ENCODE measurements at places on chromosomes 6 and 20.

DNA sequence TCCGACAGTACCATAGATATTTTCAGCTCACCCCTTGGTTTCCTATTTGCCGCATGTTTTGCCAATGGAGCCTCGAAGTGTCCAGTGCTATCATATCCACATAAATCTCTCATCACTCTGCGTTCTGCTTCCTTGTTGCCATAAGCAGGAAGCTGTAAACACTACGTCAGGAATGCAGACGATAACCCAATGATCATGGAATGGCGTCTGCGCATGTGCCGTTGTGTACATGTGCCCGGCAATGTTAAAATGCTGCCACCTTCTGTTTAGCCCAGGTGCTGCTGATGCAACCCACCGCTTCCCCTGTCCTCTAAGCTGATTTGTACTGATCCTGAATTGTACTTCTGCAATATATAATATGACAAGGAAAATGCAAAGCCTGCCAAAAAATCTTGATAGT, 607.5 kb downstream of the HDGFL1 start:
- no peak for DNase-seq

DNA sequence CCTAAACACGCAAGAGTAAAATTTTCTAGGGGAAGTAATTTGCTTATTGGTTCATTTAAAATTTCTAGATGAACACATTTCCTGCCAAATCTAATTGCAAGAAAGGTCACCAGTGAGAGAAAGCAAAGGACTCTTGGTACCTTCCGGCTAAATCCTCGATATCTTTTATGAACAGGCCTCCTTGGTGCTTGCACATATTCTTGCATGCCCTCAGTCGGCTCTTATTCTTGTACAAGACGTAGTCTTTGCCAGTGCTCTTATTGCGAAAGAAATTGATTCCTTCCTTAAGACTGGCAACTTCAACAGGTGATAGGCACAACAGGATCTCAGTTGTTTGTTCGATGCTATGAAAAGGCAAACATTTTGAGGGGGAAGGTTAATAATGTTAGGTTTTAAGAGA, 141.7 kb upstream of the CARMIL1 start:
- DNase-seq = no peak

- DNase-seq = no peak
These were observed 12.2 kb upstream of the NRM start for GRCh38 chr6:30703011-30703410.

DNA sequence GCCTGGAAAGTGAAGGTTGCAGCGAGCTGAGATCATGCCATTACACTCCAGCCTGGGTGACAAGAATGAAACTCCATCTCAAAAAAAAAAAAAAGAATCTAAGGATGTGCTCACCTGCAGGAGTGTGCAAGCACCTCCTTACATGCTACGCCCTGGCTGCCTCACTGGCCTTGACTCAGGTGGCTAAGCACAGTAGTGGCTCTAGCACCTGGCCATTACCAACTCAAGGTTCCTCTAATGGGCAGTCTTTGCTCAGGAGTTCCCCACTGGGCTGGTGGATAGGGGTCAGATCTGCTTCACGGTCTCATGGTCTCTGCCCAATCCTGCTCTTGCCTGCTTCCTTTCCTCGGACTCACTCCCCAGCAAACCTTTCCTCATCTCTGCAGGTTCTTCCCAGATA, 39.7 kb downstream of the KCNK17 start:
- no peak for DNase-seq

DNA sequence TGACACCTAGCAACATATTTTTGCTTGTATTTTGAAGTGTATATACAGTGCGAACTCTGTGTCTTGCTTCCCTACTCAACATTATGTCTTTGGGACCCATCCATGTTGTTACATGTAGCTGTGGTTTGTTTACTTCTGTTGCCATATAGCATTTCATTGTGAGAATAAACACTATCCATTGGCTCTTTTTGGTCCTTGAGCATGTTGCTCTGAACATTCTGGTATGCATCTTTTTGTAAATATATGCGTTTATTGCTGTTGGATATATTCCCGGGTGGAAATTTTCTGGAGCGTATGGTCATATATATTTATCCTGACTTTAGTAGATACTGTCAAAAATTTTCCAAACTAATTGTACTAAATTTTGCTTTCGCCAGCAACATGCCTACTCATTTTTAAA, 222.5 kb upstream of the SPTLC3 start:
- DNase-seq = no peak

GRCh38 chr6:107624050-107624449, 134.1 kb downstream of the SOBP start:
- no peak for DNase-seq

DNA sequence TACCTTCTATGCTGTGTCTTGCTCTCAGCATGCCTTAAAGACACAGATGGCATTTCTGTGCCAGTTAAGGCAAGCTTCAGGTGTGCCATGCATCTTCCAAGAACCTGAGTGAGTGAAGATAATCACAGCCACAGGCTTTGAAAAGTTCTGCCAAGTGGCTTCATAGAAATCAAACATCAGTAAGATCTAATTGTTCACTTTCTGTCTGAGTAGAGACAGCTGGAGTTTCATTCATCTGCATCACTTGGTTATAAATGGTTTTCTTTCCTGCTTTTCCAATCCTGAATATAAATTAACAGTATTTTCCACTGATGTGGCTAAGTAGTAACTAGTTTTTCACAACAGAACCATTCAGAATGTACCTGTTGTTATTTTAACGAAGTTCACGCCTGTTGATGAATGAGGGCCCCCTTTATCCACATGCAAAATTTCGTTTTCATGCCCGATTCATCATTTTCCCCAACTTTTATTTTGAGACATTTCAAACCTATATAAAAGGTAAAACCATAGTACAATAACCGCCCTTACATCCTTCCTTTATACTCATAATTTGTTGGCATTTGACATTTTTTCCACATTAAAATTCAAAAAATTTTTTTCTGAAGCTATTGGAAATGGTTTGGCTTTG, 38.6 kb upstream of the KCNG1 start:
- DNase-seq = no peak

DNA sequence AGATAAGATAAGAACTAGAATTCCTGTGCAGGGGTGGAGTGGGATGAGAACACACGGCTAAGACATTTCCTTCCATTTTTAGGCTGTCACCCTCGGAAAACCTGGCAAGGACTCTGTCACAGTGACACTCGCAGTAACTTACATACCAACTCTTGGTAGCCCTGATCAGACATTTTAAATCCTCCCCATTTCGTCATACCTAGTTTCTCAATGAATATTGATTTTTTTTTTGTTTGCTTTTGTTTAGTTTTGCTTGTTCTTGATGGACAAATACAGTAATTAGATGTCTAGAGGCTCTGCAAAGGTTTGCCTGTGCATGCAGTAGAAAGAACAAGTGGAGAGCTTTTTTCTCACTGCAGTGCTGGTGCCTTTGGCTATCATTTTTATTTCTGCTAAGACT, 213.0 kb upstream of the FAM83B start:
- no peak for DNase-seq

DNA sequence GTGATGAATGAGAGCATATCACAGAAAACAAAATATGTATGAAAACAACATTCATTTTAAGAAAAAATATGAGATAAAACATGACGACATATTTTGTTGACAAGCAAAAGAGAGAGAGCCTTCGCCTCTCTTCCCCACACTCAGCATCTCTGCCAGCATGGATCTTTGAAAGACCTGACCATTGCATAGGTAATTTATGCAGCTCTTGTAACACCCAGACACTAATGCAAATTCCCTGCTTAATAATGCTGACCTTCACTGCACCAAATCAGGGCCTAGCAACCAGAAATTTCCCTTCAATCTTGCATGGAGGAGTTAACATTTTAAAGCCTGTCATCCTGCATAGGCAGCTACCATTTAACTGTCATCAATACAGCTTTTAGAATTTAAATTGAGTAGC, 50.0 kb upstream of the CNR1 start:
- DNase-seq = no peak

DNA sequence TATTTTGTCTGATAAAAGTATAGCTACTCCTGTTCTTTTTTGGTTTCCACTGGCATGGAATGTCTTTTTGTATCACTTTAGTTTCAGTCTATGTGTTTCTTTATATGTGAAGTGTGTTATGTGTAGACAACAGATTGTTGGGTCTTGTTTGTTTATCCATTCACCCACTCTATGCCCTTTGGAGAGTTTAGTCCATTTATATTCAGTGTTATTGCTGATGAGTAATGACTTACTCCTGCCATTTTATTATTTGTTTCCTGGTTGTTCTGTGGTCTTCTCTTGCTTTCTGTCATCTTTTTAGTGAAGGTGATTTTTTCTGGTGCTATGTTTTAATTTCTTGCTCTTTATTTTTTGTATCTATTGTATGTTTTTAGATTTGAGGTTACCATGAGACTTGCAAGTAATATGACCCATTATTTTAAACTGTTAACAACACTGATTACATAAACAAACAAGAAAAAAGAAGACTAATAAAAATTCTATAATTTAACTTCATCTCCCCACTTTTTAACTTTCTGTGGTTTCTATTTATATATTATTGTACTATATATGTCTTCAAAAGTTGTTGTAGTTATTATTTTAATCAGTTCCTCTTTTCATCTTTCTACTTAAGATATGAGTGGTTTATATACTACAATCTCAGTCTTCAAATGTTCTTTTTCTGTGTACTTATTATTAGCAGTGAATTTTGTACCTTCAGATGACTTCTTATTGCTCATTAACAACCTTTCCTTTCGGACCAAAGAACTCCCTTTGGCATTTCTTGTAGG, 323.4 kb downstream of the BTBD9 start:
- no peak for DNase-seq

- DNase-seq = no peak
These were observed 19.6 kb upstream of the RREB1 start for GRCh38 chr6:7088076-7088742.

Measured in AG09309 (cell line).